ENCODE measurements at places on chromosomes 13 and 19.

DNA sequence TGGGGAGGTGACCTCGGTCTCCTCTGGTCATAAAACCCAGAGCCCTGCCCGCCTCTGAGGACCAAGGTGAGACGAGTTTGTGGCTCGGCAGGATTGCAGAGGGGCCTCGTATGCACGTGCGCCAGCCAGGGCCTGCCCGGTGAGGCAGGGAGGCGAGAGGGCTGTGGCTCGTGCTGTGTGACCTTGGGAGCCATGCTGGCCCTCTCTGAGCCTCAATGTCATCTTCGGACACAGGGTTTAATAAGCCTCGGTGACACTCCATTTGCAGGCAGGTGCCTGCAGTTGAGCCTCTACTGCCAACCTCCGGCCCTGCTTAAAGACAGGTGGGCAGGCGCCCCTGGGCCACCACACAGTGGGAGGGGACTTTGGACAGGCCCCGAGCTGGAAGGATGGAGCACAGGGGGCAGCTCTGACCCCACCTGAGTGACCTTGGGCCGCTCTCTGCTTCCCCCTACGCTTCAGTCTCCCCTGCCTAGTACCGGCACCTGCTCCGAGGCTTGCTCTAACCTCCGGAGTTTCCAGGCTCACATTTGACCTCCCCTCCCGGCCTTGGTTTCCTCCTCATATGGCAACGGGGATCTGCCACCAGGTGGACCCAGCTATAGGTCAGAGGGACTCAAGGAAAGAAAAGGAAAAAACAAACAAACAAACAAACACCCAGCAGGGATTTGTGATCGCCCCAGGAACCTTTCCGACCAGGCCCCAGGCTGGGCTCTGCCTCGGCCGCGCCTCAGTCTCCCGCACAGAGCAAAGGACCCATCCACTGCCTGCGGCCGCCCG, 3.1 kb downstream of the ZBTB7A start:
- no peak for DNase-seq

GRCh38 chr19:50880241-50880640, 7.0 kb downstream of the KLK2 start:
- DNase-seq: no peak

DNA sequence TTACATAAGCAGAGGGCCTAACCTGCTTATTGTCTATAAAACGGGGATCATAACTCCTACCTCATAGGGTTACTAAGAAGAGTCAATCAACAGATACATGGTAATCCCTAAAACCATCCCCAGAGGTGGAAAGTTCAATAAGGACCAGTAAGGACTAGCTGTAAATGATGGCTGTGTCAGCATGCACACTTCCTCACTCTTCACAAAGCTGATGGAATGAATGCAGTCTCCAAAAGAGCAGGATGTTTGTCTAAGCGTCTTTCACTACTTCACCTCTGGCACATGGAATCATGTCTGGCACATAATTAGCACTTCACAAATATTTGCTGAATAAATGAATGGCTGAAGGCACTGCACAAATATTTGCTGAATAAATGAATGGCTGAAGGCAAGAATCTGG, 134.2 kb downstream of the MIPEP start:
- no peak for DNase-seq

GRCh38 chr13:94859278-94859691, 146.9 kb upstream of the SOX21 start:
- no peak for DNase-seq

DNA sequence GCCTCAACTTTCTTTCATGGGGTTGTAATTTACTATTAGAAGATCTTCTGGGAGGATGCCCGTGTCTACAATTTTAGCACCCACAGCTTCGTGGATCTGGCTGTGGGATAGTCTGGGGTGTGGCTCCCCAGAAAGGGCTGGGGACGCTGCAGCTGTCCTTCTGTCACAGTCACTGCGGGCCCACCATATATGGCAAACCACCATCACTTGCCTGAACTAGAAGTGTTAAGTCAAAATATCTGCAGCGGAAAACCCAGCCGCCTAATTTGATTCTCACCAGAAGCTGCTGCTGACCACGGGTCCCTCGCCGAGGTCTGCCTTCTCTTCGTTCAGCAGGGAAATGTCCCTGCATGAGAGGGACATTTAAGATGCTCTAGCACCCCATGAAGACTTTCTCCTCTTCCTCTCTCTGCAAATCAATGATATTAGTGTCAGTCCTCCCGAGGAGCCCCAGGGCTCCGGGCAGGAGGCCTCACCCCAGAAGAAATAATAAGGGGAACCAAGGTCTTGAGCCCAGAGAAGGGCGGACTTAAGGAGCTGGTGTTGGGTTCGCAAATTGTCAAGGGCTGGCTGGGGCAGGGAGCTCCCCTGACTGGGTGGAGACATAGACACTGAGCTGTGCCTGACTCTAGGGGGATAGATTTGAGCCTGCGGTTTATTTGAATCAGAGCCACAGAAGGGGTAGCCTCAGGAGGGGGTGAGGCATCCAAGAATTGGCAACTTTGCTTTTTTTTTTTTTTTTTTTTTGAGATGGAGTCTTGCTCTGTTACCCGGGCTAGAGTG, 3.0 kb upstream of the MATK start:
- DNase-seq: no peak

DNA sequence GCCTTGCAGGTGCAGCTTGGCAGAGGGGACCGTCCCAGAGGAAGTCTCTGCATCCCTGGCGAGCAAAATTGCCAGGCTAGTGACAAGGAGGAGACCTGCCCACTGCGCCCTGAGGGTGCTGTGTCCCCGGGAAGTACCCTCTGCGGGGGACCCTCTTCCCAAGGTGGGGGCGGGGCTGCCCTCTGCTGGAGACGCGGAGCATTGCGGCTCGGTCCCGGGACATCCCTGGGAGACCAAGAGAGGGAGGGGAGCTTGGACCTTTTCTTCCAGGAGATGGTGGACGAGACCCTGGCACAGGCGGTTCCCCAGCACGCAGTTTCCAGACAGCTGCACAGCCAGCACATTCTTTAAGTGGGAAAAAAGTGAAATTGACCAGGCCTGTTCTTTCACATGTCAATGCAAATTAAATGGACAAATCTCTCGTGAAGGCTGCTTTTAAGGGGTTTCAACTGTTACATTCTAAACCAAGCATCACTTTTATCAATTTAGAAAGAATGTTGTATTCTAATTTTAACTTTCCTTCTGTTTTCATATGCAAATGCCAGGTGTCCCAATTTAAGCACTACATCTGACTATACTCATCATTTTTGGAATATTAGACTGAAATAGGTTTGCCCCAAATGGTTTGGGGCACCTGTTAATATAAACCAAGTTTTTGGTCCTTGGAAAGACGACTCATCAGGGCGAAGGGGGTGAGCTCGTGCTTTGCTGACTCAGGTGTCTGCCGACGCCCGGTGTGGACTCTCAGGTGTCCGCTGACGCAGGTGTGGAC, 60.7 kb downstream of the MCF2L start:
- peak; percentile 42 for DNase-seq

DNA sequence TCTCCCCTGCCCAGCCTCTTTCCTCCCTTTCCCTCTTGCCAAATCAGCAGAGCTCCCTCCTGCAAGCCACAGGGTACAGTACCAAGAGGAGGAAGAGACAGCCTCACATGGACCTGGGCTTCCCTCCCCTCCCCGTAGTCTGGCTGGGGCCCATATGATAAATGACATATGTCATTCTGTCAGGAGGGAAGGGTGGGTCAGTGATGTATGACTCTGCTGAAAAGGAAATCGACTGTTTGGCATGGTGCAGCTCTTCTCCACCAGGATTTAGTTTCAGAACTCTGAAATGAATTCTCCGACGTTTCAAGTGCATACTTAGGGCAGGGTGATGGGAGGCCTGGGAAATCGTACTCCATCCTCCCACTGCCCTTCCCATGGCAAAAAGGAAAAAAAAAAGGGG, 9.8 kb downstream of the TSHZ3 start:
- no peak for DNase-seq

- DNase-seq: no peak
Observed at GRCh38 chr19:29966588-29967249, 24.7 kb downstream of the URI1 start.

All from HTR-8/SVneo (cell line).